SW 1271 (cell line): ENCODE measurements at places on chromosomes 6 and 20.

GRCh38 chr20:32479697-32480171 lies 105.4 kb downstream of the NOL4L start:
- DNase-seq: no peak

GRCh38 chr6:31397901-31398525 lies 5.4 kb upstream of the MICA start:
- DNase-seq: no peak

- DNase-seq: no peak
These were observed 29.7 kb downstream of the EIF2S2 start for GRCh38 chr20:34082232-34082887.

DNA sequence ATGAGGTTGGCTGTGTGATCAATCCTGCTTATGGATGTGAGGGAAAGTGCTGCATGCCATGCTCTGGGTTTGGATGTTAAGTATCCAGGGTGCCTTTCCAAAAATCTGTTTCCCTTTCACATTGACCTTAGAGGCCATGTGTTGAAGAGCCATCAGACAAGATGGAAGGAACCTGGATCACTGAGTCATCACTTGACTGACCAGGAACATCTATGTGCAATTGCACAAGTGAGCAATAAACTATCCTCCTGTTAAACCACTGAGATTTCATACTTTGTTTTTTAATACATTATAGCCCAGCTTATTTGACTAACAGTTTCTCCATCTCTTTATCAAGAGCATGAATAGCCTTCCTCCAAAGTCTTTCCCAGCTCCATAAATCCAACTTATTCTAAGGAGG lies 17.8 kb upstream of the TMEM14A start:
- no peak for DNase-seq

- no peak for DNase-seq
These were observed 14.9 kb downstream of the DYNLT1 start for GRCh38 chr6:158629367-158630221.

DNA sequence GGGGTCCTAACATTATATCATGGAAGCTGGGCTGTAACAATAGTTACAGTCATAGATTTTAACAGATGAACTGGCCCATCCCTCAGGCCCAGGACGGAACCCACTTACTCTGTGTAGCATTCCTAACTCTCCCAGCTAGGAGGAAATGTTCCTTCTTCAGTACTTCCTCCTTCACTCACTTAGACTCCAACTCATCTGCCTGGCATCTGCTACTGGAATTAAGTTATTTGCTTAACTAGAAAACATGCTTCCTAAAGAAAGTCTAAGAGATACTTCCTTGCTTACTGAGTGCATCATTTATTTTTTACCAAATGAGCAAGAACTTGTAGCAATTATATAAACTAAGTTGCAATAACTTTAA lies 20.5 kb downstream of the GCLC start:
- DNase-seq: peak; percentile 37

DNA sequence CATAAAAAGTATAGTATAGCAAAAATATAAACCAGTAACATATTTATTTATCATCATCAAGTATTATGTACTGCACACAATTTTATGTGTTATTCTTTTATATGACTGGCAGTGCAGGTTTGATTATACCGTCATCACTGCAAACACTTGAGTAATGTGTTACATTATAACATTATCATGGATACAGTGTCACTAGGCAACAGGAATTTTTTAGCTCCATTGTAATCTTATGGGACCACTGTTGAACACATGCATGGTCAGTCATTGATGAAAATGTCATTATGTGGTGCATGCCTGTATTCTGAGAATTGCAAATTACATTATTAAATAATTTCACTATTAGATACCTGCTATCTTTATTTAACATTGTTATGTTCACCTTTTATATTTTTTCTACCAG lies 29.1 kb upstream of the OR2J2 start:
- no peak for DNase-seq

- no peak for DNase-seq
These were observed 153.5 kb upstream of the SCGN start for GRCh38 chr6:25498505-25498904.

DNA sequence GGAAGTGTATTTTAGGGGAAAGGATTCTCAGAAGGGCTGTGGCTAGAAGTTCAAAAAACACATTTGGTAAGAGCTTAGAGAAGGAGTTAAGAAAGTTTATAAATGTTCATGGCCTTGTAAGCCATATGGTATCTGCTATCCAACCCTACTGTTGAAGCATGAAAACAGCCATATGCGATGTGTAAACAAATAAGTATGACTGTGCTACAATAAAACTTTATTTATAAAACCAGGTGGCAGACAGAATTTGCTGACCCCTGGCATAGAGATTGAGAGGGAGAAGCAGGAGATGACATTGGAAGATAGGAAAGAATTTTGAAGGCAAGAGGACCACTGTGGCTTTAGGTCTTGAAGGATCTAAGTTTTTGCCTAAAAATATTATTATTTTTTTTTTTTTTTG lies 583.5 kb downstream of the DOK5 start:
- DNase-seq: no peak

GRCh38 chr6:166778776-166779175 lies 151.7 kb upstream of the RPS6KA2 start:
- no peak for DNase-seq

DNA sequence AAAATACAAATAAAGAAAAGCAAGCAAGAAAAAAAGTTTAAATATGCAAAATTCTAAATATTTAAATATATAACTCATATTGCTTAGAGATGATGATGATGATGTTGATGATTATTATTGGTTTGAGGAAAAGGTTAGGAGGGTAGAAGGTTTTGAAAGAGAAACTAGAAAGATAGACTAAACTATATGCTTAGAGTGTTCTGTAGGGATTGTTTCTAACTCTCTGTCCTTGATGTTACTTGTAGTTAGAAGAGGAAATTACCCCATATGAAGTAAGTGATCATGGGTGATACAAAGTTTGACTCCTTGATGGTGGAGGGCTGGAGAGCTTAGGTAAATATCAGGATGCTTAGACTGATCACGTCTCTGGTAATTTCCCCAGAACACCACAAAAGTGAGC lies 159.5 kb downstream of the MEI4 start:
- no peak for DNase-seq

DNA sequence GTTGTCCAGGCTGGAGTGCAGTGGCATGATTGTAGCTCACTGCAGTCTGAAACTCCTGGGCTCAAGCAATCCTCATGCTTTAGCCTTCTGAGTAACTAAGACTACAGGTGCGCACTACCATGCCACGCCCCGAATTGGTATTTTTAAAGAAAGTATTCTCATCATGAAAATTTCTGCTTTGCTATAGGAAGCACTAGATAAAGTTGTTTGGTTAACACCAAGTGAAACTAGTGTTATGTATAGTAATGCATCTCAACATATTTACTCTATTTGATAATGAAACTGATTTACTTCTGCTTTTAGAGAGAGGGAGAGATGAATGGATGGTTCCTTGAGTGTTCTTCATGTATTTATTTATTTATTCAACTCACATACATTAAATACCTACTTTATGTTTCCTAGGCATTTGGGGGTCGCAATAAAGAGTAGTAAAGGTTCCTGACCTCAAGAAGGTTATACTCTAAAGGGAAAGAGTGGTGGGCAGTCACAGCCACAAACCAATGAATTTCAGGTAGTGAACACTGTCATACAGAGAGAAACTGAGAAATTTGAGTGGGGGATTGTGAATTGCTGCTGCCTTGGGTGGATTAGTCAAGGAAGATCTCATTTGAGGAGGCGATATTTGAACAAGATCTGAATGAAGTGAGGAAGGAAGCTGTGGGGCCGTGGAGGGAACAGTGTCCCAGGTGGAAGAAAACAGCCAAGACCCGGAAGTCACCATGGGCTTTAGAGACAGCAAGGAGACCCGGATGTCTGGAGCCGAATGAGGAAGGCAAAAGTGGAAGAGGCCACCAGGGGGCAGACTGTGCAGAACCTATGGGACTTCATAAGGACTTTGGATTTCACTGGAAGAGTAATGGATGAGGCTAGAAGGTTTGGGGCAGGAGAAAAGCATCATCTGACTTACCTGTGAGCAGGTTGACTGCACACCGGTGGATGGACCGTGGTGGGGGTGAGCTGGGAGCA lies 185.6 kb downstream of the TSHZ2 start:
- peak; percentile 5 for DNase-seq

GRCh38 chr6:79797912-79798311 lies 149.4 kb downstream of the ELOVL4 start:
- no peak for DNase-seq

GRCh38 chr20:48718786-48719578 lies 108.8 kb downstream of the PREX1 start:
- no peak for DNase-seq

- DNase-seq: no peak
These were observed 123.4 kb downstream of the TASP1 start for GRCh38 chr20:13515291-13515690.

- no peak for DNase-seq
These were observed 290.0 kb downstream of the HAO1 start for GRCh38 chr20:7650086-7650879.

- no peak for DNase-seq
These were observed 16.7 kb downstream of the CALHM5 start for GRCh38 chr6:116528133-116528532.

DNA sequence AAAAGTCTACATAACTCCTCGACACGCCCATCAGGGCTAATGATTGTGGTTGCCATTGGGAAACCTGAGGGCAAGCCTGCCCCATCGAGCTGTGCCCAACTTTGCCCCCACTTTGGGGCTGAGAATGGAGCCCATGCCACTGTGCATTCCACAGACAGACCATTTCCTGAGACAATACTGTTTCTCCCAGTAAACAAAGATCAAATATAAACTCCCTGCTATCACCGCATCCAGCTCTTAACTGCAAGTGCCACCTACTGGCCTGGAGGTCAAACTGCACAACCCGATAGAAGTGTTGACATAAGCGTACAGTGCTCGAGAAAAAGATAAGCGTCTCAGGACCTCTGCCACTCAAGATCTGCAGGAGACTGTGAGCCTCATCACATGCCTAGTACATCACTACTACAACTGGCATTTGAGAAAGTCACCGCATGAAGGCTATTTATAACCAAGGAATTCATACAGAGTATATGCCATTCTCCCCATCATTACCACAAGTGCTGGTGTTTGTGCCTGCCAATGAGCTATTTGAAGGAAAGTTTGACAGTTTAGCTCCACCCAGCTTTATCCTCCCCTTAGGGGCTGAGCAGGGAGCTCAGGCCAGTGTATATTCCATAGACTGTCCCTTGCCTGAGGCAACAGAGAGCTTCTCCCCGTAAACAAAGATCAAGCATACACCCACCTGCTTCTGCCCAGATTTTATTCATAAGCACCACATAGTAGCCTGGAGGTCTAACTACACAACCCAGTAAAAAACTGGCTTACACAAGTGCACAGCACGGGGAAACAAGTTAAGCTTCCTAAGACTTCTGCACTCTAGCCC lies 4.5 kb upstream of the DEFB126 start:
- no peak for DNase-seq

GRCh38 chr6:25173951-25174474 lies 105.2 kb upstream of the CARMIL1 start:
- peak; percentile 59 for DNase-seq

GRCh38 chr6:30213667-30213956 lies 406 bp upstream of the TRIM26 start:
- peak; percentile 57 for DNase-seq
